Endodermal cell (in vitro differentiated cells): ENCODE measurements at places on chromosomes 5 and 9. TPM values are rescaled to one million over a fixed set of nuclear protein-coding genes. Genes with fewer than 3 reads are reported as not detected.

DNA sequence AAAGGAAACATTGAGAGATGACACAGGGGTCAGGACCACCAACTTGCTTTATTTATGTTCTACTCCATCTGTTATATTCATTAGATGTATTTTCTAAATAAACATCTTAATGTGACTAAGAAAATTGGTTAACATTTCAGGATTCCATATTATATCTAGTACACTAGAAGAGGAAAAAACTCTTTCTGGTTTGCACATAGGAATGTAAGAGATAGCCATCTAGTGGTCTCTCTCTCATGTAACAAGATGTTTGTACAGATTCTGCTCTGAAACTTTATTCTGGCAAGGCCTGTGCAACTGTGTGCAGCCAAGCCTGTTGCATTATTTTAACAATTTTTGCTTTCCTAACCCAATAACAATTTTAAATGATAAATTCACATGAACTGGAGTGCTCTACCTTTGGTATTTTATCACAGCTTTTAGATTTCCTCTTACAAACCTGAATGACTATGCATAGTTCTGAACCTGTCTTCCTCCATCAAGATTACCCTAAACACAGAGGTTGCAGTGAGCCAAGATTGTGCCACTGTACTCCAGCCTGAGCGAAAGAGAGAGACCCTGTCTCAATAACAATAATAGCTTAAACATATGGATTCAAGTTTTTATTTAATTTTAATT lies 148.2 kb downstream of the GIN1 start:
- no peak for DNase-seq
- no peaks in the 10 kb centered on the region for H3K36me3 ChIP-seq
- no peak overlapping the region for H3K4me3 ChIP-seq

DNA sequence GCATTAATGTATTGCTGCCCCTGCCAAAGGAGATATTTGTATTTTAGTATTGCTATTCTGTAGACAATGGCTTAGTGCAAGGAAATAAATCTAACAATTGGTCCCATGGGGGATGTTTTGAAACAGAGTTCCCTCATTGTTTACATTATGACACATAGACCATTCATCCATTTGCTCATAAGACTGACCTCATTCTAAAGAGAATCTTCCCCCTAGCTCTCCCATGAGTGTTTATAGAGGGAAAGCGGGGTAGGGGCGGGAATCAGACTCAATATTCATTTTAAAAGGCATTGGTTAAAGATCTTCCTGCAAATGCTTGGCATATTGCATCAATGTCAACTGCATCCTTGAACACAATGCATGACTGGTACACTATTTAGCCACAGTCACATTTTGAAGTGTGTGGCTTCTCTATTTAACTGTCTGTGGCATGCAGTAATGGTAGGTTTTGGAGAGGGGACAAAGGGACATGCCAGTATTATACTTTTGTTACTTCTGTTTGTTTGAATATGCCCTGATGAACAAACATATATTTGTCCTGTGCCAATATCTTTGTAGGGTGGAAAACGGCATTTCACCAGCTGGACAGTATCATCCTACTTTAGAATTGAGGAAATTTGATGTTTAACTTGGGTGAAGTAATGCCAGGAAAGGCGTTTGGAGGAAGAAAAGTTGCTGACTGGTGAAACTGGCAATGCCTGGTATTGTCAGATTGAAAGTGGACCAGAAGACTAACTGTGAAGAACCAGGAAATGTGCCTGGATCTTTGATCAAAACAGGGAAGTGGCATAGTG lies 84.1 kb upstream of the MEGF10 start:
- H3K27ac ChIP-seq: no peak overlapping the region
- DNase-seq: no peak
- no peaks in the 10 kb centered on the region for H3K36me3 ChIP-seq
- no peaks in the 10 kb centered on the region for H3K4me1 ChIP-seq

DNA sequence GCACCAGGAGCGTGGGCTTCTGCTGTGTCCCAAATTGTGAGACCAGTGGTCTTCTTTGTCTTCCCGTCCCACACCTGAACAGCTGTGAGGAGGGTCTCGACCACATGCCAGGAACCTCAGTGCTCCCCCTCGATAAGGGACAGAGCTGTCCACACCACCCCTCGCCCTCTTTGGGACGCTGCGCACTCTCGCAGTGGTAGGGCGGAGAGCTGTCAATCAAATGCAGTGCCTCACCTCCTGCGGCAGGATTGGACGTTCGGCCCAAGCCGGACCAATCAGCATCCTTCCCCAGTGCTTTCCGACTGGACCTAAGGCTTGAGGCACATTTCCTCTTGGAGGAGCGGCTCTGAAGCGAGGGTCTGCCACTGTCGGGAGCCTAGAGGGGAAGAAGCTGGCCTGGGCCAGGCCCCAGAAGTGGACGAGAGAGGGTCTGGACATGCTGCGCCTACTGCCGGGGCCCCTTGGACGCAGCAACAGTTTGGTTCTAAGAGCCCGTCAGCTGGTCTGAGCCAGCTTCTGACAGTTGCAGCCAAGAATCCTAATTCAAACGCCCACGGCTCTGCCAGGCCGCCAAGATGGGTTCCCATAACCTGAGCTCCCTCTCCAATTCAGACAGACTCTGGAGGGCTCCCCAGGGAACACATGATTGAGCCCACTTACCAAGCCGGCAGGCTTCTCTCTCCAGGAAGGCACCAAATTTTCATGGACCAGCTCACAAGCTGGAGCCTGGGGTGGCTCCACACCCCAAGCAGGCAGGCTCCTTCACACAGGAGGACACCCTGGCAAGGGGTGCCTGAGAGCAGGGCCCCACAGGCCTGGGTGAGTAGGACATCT lies 28.1 kb upstream of the ADAMTS2 start:
- H3K27me3 ChIP-seq: no peaks in the 10 kb centered on the region
- H3K4me3 ChIP-seq: no peak overlapping the region
- DNase-seq: peak; percentile 60
- H3K4me1 ChIP-seq: no peaks in the 10 kb centered on the region
- no peak overlapping the region for H3K27ac ChIP-seq

DNA sequence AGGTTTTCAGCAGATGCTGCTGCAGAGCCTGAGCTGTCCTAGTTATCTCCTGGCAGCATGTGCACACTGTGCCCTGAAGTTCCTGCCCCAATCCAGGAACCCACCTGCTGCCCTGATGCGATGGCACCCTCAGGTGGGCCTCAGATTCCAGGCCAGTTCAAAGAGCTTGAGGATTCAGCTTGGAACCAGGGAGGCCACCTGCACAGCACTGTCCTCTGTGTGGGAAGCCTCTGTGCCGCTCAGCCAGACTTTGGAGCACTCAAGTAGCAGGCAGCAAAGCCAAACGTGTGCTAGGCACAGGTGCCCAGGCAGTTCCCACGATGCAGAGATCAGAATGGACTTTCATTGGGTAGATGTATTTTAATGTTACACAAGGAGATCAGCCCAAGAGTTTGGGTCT lies 132.8 kb upstream of the RAPGEF1 start:
- no peak overlapping the region for H3K27ac ChIP-seq
- H3K4me1 ChIP-seq: peaks cover 12% of the 10 kb centered on the region
- H3K4me3 ChIP-seq: no peak overlapping the region
- no peaks in the 10 kb centered on the region for H3K27me3 ChIP-seq

TSPAN17 gene
- total RNA-seq: 48.9 and 49.3 TPM in 2 replicates

IL31RA gene
- not detected in 3 replicates for total RNA-seq
